Hematopoietic multipotent progenitor cell (in vitro differentiated cells): ENCODE measurements at places on chromosomes 1 and 21. TPM values are rescaled to one million over a fixed set of nuclear protein-coding genes. Genes with fewer than 3 reads are reported as not detected.

The CDC42SE1 gene
- total RNA-seq, result 75.4 TPM

The MARK1 gene
- not detected for total RNA-seq

The ACP6 gene
- 8.6 TPM for total RNA-seq

The SMIM12 gene
- total RNA-seq, result 40.7 TPM

The LCE2A gene
- total RNA-seq, result not detected

The OBSCN gene
- total RNA-seq, result 85.9 TPM

The FAAH gene
- 14.8 TPM for total RNA-seq

The RHBG gene
- not detected for total RNA-seq

The PDXK gene
- total RNA-seq, result 21.0 TPM

The S100A14 gene
- not detected for total RNA-seq

The PAPPA2 gene
- total RNA-seq, result under 0.01 TPM

The DMBX1 gene
- total RNA-seq, result not detected

The DEPDC1 gene
- 0.54 TPM for total RNA-seq

The CLIC6 gene
- under 0.01 TPM for total RNA-seq

The TMEM9 gene
- total RNA-seq, result 70.3 TPM

The KRTAP19-3 gene
- total RNA-seq, result not detected

The AKNAD1 gene
- 0.81 TPM for total RNA-seq

The UMODL1 gene
- total RNA-seq, result 2.4 TPM

The CYP4B1 gene
- not detected for total RNA-seq

The FOXD3 gene
- total RNA-seq, result not detected

The PGBD5 gene
- total RNA-seq, result under 0.01 TPM

The CHAF1B gene
- total RNA-seq, result 2.4 TPM

The BARHL2 gene
- total RNA-seq, result not detected

The S100A7A gene
- total RNA-seq, result not detected

The C4BPA gene
- not detected for total RNA-seq

The CCDC17 gene
- total RNA-seq, result 4.3 TPM

The LCE1A gene
- not detected for total RNA-seq

The SRGAP2C gene
- 3.0 TPM for total RNA-seq

The THEM5 gene
- not detected for total RNA-seq

The DNAI4 gene
- 2.2 TPM for total RNA-seq

The PLPP3 gene
- 0.81 TPM for total RNA-seq

The C8A gene
- total RNA-seq, result not detected

The CAPN8 gene
- total RNA-seq, result not detected

The CLCA1 gene
- total RNA-seq, result not detected

The GPR25 gene
- total RNA-seq, result under 0.01 TPM

The RPRD2 gene
- 10.5 TPM for total RNA-seq

The ARHGAP30 gene
- 94.5 TPM for total RNA-seq

The AIM2 gene
- total RNA-seq, result under 0.01 TPM

The CR1L gene
- under 0.01 TPM for total RNA-seq

The RPE65 gene
- not detected for total RNA-seq

The FAM177B gene
- total RNA-seq, result 0.27 TPM

The ZNF648 gene
- total RNA-seq, result under 0.01 TPM

The IQGAP3 gene
- 1.9 TPM for total RNA-seq

The NIPAL3 gene
- 48.7 TPM for total RNA-seq

The KCNQ4 gene
- 0.54 TPM for total RNA-seq

The KRTAP19-1 gene
- total RNA-seq, result not detected

The DIPK1A gene
- total RNA-seq, result 0.27 TPM
